A549 treated with CORT108297 at 1 μM for 4 hours (cell line): ENCODE measurements at places on chromosomes 12 and 14. TPM values are rescaled to one million over a fixed set of nuclear protein-coding genes. Genes with fewer than 3 reads are reported as not detected.

KRT80 gene
- 48.5 to 70.6 TPM (median 60.1 TPM) in 5 replicates for total RNA-seq

KLHL33 gene
- total RNA-seq = 0.01 to 0.02 TPM in 2 of 5 replicates, not detected in the others

SELPLG gene
- total RNA-seq = 0.63 to 1.4 TPM (median 0.83 TPM) in 5 replicates

NRDE2 gene
- 8.4 to 10.3 TPM (median 9.3 TPM) in 5 replicates for total RNA-seq

BCL11B gene
- 0.18 to 0.24 TPM (median 0.21 TPM) in 5 replicates for total RNA-seq

STAT6 gene
- total RNA-seq = 42.7 to 55.1 TPM (median 54.2 TPM) in 5 replicates

DHRS2 gene
- 6.0 to 9.9 TPM (median 8.1 TPM) in 5 replicates for total RNA-seq

BMP4 gene
- total RNA-seq = 1.6 to 2.6 TPM (median 2.0 TPM) in 5 replicates

SLC4A8 gene
- 0.82 to 1.6 TPM (median 1.2 TPM) in 5 replicates for total RNA-seq

GNB3 gene
- total RNA-seq = 0.72 to 3.3 TPM (median 2.2 TPM) in 5 replicates

RNASE2 gene
- total RNA-seq = not detected in 5 replicates

DTX1 gene
- 0.32 to 0.62 TPM (median 0.42 TPM) in 5 replicates for total RNA-seq

TMTC2 gene
- 0.91 to 1.2 TPM (median 1.0 TPM) in 5 replicates for total RNA-seq

FOXM1 gene
- total RNA-seq = 86.3 to 96.8 TPM (median 90.3 TPM) in 5 replicates

CLEC1A gene
- total RNA-seq = not detected in 5 replicates
